HFF-Myc (cell line): ENCODE measurements at places on chromosomes 5 and 9.

DNA sequence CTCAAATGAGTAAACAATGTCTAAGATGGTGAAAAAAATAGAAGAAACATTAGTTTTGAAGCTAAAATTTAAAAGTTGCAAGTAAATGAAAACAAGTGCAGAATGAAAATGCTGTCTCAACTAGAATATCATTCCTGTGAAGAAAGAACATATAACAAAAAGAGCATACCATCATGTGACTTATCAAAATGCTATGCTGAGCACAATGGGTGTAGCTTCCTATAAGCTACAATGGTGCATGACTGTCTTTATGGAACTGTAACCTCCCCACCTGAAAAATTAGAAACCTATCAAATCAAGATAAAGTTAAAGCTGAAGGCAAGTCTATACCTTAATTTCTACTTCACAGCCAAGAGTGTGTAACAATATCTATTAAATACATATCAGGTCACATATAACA, 192.0 kb downstream of the AP3B1 start:
- no peak for DNase-seq

DNA sequence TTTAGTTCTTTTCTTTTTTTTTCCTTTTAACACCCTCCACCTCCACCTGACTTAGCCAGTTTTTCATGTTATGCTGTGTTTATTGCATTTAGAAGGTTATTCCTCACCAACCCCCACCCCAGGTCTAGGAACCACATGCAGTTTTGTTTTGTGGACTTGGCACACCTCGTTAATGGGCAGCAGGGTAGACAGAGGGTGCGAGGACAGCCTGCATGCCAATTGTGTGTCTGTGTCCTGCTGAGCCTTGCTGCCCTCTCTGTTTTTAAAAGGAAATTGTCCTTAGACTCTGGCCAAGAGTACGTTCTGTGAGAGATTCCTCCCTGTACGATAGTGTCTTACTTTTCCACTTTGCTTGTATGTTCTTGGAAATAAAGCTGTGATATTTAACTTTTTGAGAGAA, 13.9 kb downstream of the PIK3R1 start:
- DNase-seq, result no peak

DNA sequence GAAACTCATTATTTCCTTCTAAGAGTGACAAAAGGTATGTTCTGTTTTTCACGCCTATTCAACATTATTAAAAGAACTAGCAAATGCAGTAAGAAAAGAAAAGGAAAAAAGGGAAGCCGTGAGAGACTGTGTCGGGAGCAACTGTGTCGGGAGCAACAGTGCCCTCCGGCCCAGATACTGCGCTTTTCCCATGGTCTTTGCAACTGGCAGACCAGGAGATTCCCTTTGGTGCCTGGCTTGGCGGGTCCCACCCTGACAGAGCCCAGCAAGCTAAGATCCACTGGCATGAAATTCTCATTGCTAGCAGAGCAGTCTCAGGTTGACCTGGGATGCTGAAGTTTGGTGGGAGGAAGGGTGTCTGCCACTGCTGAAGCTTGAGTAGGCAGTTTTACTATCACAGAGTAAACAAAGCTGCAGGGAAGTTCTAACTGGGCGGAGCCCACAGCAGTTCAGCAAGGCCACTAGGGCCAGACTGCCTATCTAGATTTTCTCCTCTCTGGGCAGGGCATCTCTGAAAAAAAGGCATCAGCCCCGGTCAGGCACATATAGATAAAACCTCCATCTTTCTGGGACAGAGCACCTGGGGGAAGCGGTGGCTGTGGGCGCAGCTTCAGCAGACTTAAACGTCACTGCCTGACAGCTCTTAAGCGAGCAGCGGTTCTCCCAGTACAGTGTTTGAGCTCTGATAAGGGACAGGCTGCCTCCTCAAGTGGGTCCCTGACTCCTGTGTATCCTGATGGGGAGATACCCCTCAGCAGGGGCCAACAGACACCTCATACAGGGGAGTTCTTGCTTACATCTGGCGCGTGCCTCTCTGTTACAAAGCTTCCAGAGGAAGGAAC, 1237.4 kb upstream of the CDH18 start:
- DNase-seq, result no peak

DNA sequence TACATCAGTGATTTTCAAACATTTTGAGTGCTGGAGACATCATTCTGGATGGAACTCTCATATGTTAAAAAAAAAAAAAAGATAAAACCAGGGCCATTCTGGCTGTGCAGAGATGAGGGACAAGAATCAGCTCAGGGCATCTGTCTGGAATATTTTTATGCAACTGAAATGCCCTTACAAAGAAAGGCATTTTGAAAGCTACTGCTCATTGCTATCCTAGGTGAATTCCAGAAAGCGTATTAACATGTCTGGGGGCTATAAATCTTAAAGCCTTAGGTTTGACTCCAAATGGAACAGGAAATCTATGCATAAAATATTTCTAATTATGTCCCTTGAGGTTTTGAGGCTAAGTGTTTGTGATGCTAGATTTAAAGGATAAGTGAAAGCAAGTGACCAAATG, 14.9 kb upstream of the PCSK1 start:
- DNase-seq, result no peak

- DNase-seq, result no peak
Measured at GRCh38 chr5:175589714-175590113, 68.2 kb upstream of the HRH2 start.

DNA sequence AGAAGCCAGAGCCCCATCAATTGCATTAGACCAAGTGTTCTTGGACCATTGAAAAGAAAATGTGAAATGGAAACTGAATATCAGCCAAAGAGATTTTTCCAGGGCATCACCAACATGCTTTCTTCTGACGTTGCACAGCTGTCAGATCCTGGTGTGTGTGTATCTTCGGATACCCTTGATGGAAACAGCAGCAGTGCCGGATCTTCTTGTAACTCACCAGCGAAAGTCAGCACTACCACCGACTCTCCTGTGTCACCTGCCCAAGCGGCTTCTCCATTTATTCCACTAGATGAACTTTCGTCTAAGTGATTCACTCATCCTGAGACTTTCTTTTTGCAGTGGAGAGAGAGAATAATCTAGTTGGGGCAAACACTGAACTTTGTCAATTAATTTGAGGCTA, 75.7 kb downstream of the PIP5K1B start:
- no peak for DNase-seq

GRCh38 chr5:172403189-172403796, 51.0 kb downstream of the SH3PXD2B start:
- no peak for DNase-seq
